ENCODE measurements at places on chromosomes 11 and 22.

- DNase-seq, result peak; percentile 87
Measured at GRCh38 chr11:64448599-64449380, 89.8 kb downstream of the RPS6KA4 start.

- no peak for DNase-seq
Measured at GRCh38 chr11:76640501-76640900, 30.0 kb downstream of the LRRC32 start.

DNA sequence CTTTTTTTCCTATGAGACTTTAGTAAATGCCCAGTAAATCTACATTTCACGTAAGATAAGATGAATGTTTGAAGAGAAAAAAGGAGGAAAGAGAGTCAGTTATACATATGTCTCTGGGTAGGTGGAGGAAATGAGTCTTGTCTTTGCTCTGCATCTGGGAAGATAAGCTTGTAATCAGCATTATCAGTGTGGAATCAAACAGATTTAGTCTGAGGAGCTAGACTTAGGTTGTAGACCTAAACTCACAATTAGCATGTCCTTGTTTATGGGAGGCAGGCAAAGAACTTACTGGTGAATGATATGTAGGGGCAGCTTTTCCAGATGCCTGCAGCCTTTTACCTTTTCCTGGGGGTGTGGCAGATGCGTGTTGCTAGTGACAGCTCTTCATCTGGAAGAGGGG, 962.3 kb downstream of the TBC1D22A start:
- DNase-seq, result no peak

DNA sequence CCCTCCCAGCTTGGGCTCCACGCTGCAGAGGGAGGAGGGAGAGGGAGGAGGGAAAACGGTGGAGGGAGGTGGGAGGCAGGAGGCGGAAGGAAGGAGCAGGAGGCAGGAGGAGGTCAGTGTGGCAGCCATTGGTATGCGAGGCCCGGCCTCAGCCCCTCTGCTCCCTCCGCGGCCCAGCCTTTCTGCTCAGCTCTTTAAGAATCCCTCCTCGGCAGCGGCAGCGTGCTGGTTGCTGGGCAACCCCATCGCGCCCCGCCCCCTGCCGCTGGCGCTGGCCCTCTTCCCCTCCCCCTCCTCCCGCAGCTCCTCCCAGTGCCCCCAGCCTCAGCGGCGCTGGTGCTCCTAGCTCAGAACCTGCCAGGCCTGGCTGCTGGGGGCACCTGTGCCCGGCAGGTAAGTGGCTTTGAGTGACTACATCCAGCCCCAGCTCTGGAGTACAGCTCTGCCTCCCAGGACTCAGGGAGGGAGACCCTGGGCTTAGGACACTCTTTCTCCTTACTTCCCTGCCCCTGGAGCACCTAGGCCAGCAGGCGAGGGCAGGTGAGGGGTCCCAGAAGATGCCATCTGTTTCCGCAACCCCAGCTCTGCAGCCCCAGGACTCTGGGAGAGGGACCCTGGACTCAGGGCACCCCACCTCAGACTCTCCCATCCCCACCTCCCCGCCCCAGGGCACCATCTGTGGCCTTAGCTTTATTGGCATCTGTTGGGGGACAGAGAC, 7.2 kb upstream of the FLRT1 start:
- peak; percentile 54 for DNase-seq

- DNase-seq, result no peak
Measured at GRCh38 chr22:27684901-27685300, 116.7 kb downstream of the MN1 start.

- DNase-seq, result no peak
Measured at GRCh38 chr22:41561788-41562187, 978 bp downstream of the CSDC2 start.
